BJ (cell line): ENCODE measurements at places on chromosomes 11 and 22.
A peak's percentile ranks its signal among the peaks of the same experiment; 100 is the strongest.

DNA sequence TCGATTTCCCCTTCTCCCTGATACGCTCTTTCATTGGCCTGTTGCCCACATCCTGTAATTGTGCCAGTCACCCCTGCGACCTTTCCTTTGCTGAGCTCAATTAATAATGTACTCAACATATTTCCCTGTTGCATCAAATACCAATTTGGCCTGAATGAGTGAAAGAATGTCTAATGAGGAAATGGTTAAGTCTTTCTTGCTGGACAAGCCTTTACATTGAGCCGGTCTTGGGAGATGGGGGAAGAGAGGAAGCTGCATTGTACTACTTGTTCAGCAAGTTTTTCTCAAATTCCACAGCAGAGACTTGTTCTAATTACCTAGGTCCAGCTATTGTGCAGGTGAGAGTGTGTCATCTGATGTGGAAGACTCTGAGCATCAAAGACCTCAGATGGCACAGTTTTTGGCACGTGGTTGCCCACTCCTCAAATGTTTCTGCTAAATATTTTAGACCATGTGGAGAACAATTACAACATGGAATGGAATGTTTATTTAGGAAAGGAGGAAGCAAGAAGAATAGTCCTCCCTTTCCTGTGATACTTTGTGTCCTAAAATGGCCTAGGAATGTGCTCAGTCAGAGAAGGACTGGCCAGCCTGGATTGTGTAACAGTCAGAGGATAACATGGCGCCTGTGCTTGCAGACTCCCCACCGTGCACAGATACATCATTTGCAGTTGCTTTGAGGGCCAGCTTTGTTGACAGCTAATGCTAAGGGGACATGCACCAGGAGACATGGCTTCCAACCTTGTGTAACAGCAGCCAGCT is 129.5 kb upstream of the E2F8 start:
- no peak for DNase-seq

GRCh38 chr11:45658292-45658991 is 7.0 kb downstream of the CHST1 start:
- no peak for DNase-seq

- peak; percentile 68 for DNase-seq
Observed at GRCh38 chr11:85685820-85686459, at the start of gene CCDC89. TSS of gene CCDC89 (minus strand) at chr11:85686195. CDS start at chr11:85686130, 65 bp downstream.

- DNase-seq = no peak
Observed at GRCh38 chr11:61265357-61265756, 24.4 kb downstream of the PGA5 start.

- no peak for DNase-seq
Observed at GRCh38 chr11:107778839-107779517, 67.1 kb upstream of the SLN start.
